Fibroblast of lung (primary cell): ENCODE measurements at places on chromosomes 7 and 10.

- no peak for DNase-seq
Measured at GRCh38 chr7:112501801-112502503, 21.2 kb downstream of the LSMEM1 start.

DNA sequence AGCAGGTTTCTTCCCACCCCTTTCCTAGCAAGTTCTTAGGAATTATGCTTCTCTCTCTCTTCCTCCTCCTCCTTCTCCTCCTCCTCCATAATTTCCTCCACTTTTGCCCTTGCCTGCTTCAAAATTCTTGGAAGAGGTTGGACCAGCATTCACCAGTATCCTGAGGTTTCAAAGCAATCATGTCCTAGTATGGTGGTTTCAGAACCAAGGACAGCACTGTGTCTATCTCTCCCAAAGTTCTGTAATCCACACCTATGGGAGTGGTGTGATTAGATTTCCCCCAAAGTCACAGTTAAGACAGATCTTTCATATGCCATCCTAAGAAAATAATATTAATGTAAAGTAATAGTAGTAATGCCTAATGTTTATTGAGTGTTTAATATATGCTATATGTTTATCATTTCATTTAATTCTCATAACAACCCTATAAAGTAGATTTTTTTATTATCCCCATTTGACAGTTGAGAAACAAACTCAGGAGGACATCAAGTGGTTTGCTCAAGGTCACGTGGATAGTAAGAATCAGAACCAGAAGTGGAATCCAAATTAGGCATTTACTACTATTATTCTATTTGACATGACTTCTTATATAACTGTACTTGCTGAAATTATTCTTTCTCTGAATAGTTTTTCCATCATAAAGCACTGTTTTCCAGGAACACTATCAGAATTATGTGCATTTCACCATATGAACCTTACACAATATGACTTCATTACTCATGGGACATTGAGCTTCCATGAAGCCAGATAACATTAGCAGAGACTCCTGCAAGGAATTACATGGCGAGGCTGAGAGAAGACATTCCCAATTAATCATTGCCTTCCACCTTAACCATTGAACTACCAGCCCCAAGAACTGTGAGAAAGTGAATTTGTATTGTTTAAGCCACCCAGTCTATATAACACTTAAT is 91.4 kb downstream of the IPMK start:
- DNase-seq = peak; percentile 35

DNA sequence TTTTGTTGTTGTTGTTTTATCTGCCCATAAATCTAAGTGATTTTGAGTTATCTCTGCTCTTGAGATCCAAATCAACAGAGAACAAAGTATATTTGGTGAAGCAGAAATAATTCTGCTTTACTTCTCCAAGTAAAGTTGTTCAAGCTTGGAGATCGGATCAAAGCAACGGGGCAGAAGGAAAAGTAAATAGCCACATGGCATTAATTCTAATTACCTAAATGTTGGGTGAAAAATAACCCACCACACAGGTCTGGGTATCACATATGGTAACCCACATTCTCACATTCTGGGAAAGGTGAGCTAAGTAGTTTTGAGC is 3.1 kb downstream of the NRP1 start:
- no peak for DNase-seq

DNA sequence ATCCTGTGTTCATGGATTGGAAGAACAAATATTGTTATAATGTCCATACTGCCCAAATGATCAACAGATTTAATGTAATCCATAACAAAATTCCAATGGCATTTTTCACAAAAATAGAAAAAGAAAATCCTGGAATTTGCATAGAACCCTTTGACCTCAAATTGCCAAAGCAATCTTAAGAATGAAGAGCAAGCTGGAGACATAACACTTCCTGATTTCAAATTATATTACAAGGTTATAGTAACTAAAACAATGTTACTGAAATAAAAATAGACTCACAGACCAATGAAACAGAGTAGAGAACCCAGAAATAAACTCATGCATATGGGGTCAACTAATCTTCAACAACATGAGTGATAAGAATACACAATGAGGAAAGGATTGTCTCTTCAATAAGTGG is 302.5 kb downstream of the PHTF2 start:
- no peak for DNase-seq

DNA sequence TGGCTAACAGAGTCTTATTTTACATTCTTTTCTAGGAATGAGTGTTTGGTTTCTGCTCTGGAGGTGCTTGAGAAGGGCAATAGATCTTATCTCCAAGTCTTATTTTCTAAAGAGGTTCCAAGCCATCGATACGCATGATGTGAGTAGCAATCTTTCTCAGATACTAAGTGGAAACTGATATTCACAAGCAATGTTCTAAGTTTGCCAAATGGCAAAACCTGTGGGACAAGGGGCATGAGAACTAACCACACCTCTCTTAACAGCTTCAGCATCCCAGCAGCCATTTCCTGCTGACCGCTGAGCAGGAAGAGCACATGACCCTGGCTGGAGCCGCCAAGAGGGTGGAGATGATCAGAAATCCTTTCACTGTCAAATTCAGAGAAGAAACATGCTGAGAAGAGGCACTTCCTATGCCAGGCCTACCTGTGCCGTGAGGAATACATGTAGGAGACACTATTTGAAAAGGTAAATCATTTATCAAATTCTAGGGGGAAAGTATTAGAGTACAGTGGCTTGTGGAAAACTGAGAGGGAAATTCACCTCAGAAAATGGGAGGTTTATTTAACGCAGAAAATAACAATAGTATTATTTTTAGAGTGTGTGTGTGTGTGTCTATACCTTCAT is 35.2 kb downstream of the CCDC71L start:
- DNase-seq = no peak

DNA sequence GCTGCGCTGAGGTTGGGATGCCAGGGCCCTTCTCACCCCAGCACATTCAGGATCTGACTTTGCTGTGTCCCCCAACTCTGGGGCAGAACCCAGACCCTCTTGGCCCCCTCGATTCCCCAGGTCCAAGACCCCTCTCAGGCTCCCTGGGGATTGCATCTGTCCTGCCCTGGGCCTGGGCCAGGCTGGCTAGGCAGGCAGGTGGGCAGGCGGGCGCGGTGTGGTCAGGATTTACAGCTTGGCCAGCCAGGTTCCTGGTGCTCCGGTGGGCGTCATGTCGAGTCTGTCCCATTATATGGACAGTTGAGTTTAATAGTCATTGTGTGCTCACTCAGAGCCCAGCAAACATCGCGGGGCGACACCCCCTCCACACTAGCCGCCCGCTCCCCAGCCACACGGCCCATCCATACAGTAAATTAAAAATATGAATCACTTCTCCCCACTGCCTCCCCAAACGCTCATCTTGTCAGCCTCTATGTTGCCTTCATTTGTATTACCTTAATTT is 23.5 kb downstream of the POLL start:
- no peak for DNase-seq

- peak; percentile 90 for DNase-seq
Measured at GRCh38 chr7:112484671-112485167, 3.9 kb downstream of the LSMEM1 start.

DNA sequence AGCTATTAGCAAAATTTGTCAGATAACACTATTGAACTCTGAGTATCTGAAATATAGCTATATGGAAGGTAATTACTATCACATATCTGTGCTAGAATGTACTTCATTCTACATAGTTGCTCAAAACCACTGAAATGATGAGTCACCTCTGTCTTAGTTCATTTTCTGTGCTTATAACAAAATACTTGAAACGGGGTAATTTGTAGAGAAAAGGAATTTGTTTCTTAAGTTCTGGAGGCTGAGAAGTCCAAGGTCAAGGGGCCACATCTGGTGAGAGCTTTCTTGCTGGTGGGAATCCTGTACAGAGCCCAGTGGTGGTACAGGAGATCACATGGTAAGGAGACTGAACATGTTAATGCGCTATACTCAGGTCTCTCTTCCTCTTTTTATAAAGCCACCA is 41.9 kb upstream of the TNKS2 start:
- peak; percentile 88 for DNase-seq

GRCh38 chr10:132585732-132586722 is 48.4 kb downstream of the INPP5A start:
- DNase-seq = no peak

DNA sequence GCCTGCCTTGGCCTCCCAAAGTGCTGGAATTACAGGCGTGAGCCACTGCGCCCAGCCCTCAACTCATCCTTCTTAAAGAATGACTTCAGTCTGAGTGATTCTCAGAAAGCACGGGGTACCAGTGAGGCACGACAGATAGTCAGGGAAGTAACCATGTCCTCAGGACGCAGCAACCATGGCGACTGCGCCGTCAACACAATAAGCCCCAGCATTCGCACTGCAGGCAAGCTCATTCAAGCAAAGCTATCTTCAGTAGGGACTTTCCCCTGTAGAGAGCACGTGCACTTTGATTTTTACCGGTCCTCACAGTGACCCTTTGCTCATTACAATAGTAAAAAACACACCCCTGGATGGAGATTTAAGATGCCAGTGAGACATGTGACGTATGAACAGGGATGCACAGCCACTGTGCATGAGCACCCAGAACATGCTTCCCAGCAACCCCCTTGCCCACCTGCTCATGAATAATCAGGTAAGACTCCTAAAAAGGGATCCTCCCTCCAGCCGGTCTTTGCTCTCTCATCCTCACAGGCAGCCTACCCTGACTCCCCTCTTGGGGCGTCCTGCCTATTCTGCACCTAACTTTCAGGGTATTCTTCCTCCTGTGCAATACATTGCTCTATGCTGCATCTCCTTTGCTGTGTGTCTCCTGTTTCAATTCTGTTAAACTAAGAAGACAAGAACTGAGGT is 9.1 kb downstream of the WDR86 start:
- DNase-seq = no peak

DNA sequence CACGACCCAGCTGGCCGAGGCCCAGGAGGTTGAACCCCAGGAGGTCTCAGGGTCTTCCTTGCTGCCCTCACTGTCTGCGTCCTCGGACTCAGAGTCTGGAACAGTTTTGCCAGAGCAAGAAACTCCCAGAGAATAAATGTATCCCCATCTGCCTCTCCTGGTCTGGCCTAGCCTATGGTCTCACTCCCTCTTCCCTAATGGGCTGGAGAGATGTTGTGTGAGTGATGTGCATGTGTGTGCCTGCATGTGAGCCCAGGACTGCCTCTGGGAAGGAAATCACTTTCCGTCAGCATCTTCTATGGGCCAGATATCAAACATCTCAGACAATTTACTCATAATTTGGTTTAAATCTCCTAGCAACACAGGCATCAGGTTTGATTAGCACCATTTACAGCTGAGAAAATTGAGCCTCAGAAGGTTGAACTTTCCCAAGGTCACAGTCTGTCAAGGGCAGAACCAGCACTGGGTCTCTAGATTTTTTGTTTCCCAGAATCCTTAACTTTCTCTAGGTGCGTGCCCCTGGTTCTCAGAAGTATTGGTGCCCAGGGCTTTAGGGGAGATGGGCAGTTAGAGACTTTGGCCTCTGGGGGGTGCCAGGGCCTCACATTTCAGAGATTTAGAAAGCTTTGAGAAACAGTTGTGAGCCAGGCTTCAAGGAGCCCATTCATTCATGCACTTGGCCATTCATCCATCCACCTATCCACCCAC is 4.9 kb downstream of the TMEM270 start:
- DNase-seq = peak; percentile 40

DNA sequence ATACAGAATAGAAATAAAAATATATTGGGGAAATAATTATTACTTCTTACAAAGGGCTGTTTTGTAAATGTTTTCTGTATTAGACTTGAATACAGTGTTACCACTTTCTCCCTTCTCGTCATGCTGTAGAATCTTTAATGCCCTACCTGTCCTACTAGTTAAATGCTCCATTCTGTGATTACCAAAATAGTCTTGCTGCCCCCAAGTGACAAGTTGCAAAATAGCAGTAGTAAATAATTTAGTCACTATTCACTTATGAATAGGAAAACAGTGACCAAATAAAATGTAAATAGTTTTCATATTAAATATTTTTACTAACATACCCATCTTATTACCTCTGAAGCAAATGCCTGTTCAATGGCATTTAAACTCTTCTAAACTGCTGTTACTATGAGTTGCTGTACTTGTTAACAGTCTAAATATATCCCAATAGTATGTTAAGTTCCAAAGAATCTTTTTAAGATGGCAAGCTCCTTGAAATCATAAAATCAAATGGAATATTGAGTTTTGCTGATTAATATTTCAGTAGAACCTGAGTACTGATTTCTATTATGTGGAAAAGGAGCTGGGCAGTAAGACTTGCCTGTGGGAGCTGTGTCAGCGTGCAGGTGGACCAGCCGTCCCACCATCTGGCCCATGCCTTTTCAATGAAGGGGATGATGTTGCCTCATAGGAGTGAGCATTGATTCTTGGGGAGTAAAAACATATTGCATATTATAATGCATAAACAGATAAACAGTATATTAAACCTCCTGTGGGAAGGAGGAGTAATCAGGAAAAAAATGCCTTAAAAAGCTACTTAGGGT is 18.1 kb upstream of the OIT3 start:
- DNase-seq = peak; percentile 22

- no peak for DNase-seq
Measured at GRCh38 chr7:149867762-149868622, 5.8 kb upstream of the ATP6V0E2 start.

- DNase-seq = peak; percentile 46
Measured at GRCh38 chr10:76049581-76050290, 618.3 kb downstream of the LRMDA start.

- peak; percentile 77 for DNase-seq
Measured at GRCh38 chr7:70178787-70179186, 580.5 kb downstream of the AUTS2 start.

DNA sequence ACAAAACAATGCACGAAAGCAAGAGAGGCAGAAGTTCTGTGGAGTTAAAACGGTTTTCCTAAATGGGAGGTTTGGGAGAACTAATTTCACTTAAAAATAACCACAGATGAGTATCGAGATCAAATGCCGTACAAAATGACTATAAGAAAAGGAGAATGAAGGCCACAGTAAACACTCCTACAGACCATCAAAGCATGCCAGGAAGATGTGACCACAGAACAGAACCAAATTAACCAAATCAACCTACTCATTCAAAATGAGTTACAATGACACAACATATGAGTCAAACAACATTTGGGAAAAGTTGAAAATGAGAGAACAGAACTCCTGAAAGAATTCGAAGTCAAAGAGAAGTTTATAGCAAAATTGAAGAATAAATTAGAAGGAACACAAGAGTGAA is 24.3 kb upstream of the DOCK1 start:
- DNase-seq = no peak

DNA sequence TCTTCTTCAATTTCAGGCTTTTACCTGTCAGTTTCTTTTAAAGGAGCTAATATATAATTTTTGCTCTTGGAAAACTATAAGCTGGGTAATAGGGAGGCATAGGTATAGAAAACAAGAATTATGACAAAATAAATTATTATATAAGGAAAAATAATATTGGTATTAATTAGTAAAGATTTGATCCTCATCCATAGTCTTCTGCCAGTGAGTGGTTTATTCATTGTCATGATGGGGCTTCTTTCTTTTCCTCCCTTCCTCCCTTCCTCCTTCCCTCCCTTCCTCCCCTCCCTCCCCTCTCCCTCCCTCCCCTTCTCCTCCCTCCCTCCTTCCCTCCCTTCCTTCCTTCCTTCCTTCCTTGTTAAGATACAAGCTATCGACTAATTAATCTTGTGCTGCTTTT is 698.6 kb downstream of the SORCS3 start:
- DNase-seq = no peak

GRCh38 chr7:132486274-132486610 is 90.0 kb downstream of the PLXNA4 start:
- peak; percentile 17 for DNase-seq
